ENCODE measurements at places on chromosomes 11 and 22. TPM values are rescaled to one million over a fixed set of nuclear protein-coding genes. Genes with fewer than 3 reads are reported as not detected.

The RAB38 gene
- total RNA-seq, result 12.7 TPM

The OR56A4 gene
- total RNA-seq, result not detected

The CSF2RB gene
- total RNA-seq, result not detected

DNA sequence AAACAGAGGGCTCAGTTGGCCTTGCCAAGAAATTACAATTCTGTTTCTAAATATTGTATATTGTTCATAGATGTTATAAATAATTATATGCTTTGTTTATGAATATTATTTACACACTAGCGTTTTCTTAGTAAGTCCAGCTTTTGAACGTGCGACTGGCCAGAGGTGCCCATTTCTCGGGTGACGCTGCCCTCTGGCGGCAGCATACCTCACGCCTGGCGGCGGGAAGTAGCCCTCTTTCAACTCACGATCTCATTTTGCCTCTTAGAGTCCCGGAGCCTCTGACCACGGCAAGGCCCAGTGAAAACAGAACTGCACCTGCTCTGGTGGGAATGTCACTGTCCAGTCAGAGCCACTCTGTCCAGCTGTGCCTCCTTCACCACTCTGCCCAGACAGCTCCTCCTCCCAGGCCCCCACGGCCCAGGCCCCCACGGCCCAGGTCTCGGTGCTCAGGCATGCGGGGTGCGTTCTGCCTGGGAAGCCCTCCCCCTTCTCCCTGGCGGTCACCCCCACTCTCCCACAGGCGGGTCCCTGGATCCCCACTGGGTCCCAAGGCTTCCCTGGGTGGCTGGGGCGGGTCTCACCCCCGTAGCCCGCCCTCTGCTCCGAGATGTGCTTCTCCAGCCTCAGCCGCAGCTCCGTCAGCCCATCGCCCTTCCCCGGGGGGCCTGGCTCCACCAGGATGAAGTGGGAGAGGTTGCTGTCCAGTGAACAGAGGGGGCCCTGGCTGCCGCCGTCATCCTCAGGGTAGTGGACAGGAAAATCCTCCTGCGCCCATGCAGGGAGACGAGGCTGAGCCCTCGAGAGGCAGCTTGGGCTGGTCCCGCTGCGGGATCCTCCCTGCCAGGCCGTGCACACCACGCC, 19.3 kb downstream of the TSSC4 start:
- H3K27ac ChIP-seq, result no peak overlapping the region
- DNase-seq, result peak; percentile 61
- no peak overlapping the region for H3K4me3 ChIP-seq
- no peaks in the 10 kb centered on the region for H3K4me1 ChIP-seq

GRCh38 chr22:44033694-44034093, 9.6 kb downstream of the PARVB start:
- H3K4me3 ChIP-seq, result no peak overlapping the region
- no peaks in the 10 kb centered on the region for H3K36me3 ChIP-seq
- no peak for DNase-seq
- H3K27me3 ChIP-seq, result no peaks in the 10 kb centered on the region
- H3K4me1 ChIP-seq, result peaks cover 13% of the 10 kb centered on the region
- no peak overlapping the region for H3K27ac ChIP-seq

GRCh38 chr11:128707681-128708080, 13.8 kb downstream of the FLI1 start:
- peaks cover 3% of the 10 kb centered on the region for H3K27me3 ChIP-seq
- H3K4me3 ChIP-seq, result no peak overlapping the region
- no peak overlapping the region for H3K27ac ChIP-seq
- no peak for DNase-seq
- H3K4me1 ChIP-seq, result no peaks in the 10 kb centered on the region

DNA sequence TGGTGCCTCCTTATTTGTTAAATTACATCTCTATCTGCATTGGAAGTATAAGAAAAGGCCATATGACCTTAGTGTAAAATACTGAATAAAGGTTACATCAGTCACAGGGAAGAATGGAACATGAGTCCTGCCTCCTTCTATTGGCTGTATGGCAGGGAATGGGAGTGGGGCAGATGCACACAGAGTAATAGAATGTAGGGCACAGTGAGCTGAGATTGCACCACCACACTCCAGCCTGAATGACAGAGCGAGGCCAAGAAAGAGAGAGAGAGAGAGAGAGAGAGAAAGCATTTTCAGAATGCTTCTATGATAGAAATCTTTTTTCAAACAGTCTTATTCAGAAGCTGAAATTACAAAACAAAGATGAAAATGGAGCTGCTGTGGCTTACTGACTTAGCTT, 58.8 kb downstream of the SLN start:
- H3K4me3 ChIP-seq, result no peak overlapping the region
- no peak overlapping the region for H3K27ac ChIP-seq
- no peak for DNase-seq
- H3K36me3 ChIP-seq, result no peaks in the 10 kb centered on the region
- H3K4me1 ChIP-seq, result no peaks in the 10 kb centered on the region
- no peaks in the 10 kb centered on the region for H3K27me3 ChIP-seq

DNA sequence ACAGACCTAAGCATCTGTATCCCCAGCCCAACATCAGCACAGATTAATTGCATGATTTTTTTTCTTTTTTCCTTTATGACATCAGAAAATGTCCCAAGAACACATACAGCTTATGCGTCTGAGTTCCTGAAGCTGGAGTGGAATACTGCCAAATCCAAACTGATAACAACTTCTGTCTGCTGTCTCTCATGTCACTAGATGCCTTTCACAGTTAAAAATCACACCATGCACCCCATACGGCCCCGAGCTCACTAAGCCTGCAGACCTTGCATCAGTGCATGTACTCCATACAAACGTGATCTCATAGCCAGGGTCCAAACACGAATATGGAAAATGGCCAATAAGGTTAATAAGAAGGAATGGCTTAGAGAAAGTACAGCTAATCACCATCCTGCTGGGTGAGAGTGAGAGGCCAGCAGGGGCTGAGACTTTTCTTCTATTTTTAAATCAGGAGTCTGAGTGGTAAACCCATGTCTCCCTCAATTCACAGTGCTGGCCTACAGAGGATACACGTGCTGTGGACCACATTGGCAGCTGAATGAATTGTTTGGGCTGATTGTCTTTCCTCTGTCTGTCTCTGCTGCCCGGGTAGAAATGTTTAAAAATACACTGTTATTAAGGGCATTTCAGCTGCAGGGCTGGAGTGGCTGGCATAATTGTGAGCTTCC, 350.6 kb upstream of the RAG2 start:
- H3K4me3 ChIP-seq, result no peak overlapping the region
- H3K27me3 ChIP-seq, result no peaks in the 10 kb centered on the region
- no peaks in the 10 kb centered on the region for H3K36me3 ChIP-seq

DNA sequence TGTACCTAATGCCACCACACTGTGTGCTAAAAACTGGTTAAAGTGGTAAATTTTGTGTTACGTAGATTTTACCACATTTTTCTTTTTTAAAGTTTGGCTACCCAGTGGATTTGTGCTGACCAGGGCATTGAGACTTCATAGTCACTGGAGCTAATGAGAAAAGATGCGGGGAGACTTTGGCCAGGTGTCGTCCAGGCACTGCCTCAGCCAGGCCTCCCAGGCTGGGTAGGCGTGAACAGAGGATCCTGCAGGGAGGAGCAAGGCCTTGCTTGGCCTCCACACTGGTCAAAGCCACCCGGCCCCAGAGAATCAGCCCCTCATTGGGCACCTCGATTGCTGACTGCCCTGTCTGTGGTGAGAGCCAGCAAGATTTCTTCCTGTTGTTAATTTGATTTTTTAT, 13.4 kb upstream of the MGAT3 start:
- peaks cover 8% of the 10 kb centered on the region for H3K4me1 ChIP-seq
- H3K4me3 ChIP-seq, result no peak overlapping the region
- H3K36me3 ChIP-seq, result no peaks in the 10 kb centered on the region
- H3K27ac ChIP-seq, result no peak overlapping the region

- H3K4me1 ChIP-seq, result no peaks in the 10 kb centered on the region
- no peaks in the 10 kb centered on the region for H3K36me3 ChIP-seq
- H3K27ac ChIP-seq, result no peak overlapping the region
Measured at GRCh38 chr11:133525976-133526375, 6.3 kb downstream of the OPCML start.

DNA sequence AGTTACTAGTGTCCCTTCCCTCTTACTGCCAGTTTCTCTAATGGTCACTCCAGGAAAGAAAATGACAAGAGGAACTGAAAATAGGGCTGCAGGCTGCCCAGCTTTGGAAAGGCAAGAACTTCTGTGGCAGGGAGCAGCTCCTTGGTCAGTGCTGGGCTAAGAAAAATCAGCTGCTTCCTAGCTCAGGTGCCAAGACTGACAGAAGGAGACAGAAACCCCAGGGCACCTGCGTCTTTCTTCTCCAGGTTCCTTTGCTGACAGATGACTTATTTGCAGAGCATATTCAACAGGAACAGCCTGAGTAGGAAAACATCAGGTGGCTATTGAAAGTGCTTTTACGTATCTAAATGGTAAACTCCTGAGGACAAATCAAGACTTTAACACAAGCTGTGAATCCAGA, 25.4 kb downstream of the MAML2 start:
- no peaks in the 10 kb centered on the region for H3K27me3 ChIP-seq
- peaks cover 73% of the 10 kb centered on the region for H3K4me1 ChIP-seq
- H3K27ac ChIP-seq, result peak overlapping the region; percentile 96
- H3K4me3 ChIP-seq, result no peak overlapping the region
- DNase-seq, result no peak
- H3K36me3 ChIP-seq, result peaks cover 48% of the 10 kb centered on the region

GRCh38 chr11:41970681-41971080, 511.2 kb upstream of the LRRC4C start:
- DNase-seq, result no peak
- H3K36me3 ChIP-seq, result no peaks in the 10 kb centered on the region
- no peaks in the 10 kb centered on the region for H3K4me1 ChIP-seq
- no peak overlapping the region for H3K27ac ChIP-seq
- no peaks in the 10 kb centered on the region for H3K27me3 ChIP-seq
